ENCODE measurements at places on chromosomes 12 and 14.
A peak's percentile ranks its signal among the peaks of the same experiment; 100 is the strongest.

GRCh38 chr14:54818201-54819133 is 84.2 kb downstream of the GCH1 start:
- no peak for DNase-seq

- peak; percentile 30 for DNase-seq
Observed at GRCh38 chr14:72165229-72165698, 233.0 kb downstream of the RGS6 start.

DNA sequence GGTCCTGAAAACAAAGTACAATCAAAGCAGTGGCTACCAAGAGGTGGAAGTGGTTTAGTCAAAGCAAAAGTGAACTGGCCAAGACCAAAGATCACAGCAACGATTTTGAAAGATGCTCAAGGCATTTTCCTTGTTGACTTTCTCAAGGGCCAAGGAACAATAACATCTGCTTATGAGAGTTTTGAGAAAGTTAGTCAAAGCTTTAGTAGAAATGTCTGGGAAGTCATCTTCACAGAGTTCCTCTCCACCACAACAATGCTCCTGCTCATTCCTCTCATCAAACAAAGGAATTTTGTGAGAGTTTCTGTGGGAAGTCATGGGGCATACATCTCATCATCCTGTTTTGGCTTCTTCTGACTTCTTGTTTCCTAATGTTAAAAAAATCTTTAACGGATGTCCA is 80.1 kb downstream of the PLEKHA5 start:
- DNase-seq, result no peak

- DNase-seq, result no peak
Observed at GRCh38 chr12:49956663-49957569, 4.8 kb upstream of the AQP5 start.

DNA sequence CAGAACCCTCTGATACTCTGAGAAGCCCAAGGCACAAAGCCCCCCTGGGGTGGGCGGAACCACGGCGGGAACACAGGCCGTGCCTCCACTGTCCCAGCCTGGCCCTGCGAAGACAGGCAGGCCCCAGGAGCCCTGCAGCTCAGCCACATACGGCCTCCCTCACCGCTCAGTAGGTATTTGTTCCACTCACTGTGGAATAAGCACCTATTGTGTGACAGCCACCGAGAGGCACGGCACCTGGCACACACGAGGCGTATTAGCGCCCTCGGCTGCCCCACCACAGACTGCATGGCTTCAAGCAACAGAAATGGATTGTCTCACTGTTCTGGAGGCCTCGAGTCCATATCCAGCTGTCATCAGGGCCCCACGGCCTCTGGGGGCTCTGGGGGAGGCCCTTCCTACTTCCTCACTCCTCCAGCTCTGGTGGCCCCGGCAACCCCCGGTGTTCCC is 66.3 kb downstream of the NCOR2 start:
- DNase-seq, result no peak

- no peak for DNase-seq
Observed at GRCh38 chr12:6667559-6668210, 4.8 kb upstream of the ING4 start.

GRCh38 chr12:31533470-31533869 is 57.5 kb downstream of the DENND5B start:
- DNase-seq, result no peak

DNA sequence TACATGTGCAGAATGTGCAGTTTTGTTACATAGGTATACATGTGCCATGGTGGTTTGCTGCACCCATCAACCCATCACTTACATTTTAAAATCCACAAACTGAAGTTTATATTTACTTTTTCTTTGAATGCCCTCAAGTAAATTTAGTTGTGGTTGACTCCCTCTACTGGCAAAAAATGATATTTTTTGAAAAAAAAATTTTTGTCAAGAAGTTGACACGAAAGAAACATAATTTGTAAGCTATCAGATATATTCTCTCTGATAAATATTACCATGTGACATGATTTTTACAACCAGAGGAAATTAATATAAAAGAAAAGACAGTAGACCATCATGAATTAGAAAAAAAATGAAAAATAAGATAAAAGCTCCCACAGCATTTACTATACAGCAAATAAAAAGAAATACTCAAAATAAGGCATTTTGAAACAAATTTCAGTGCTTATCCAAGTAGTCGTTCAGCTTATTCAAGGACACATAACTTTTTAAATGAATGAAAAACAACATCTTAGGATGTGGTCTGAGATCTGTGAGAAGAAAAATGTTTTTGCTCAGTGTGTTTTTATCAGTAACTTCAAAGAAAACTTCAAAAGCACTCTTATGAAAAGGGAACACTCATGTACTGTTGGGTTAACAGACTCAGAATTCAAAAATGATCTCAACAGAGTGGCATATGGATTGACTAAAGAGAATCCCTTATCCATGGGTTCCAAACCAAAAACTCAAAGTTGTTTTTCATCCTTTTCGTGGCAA is 30.0 kb upstream of the GRIP1 start:
- DNase-seq, result peak; percentile 30

GRCh38 chr12:48054955-48055821 is 50.7 kb downstream of the SENP1 start:
- DNase-seq, result no peak

DNA sequence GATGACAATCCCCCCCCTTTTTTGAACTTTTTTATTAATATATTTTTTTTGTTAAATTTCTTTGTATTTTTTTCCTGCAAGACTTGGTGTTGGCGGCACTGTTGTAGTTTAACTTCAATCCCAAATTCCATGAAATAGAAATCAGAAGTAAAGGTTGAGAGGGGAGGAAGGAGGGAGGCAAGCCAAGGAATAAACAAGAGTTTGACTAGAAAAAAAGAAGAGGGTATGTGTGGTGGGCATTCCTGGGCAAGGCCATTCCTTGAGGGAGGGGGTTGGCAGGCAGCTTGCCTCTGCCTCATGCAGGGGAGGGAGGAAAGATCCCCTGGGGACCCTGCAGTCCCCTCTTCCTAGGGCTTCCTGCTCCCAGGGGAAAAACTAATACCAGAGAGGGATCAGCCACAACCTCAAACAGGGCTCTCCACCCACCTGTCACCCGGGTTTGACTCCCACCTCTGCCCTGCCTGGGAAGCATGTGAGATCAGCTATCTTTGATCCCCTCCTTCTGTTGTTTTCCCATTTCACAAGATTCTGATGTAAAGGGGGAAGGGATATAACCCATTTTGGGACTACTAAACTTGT is 519 bp upstream of the AP1G2 start:
- no peak for DNase-seq

GRCh38 chr14:103118018-103118662 is 5.1 kb upstream of the TNFAIP2 start:
- DNase-seq, result peak; percentile 87

GRCh38 chr12:48388460-48388859 is 37.7 kb upstream of the ZNF641 start:
- no peak for DNase-seq
